HTR-8/SVneo (cell line): ENCODE measurements at places on chromosomes 13 and 19.
A peak's percentile ranks its signal among the peaks of the same experiment; 100 is the strongest.

- no peak for DNase-seq
Measured at GRCh38 chr13:33006638-33007037, 9.6 kb upstream of the KL start.

DNA sequence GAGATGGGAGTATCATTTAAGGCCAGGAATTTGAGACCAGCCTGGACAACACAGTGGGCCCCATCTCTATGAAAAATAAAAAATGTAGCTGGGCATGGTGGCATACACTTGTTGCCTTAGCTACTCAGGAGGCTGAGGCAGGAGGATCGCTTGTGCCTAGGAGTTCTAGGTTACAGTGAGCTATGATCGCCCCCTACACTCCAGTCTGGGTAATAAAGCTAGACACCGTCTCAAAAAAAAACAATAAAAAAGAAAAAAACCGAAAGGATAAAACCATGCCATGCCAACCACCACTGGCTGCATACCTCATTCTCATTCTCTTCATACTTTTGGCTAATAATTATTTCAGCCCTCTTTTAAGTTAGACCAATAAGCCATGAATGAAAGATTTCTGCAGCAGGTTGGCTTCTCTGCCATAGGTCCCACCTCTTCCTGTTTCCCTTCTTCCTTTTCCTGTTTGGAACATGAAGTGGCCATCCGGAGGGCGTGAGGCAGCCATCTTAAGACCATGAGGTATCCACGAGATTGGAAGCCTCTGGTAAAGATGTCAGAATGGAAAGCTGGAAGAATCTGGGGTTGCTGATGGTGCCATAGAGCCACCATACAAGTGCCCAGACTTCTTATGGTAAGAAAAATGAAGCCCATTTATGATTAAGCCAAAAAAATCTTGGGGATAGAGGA, 171.3 kb downstream of the CACNA1A start:
- DNase-seq, result no peak

DNA sequence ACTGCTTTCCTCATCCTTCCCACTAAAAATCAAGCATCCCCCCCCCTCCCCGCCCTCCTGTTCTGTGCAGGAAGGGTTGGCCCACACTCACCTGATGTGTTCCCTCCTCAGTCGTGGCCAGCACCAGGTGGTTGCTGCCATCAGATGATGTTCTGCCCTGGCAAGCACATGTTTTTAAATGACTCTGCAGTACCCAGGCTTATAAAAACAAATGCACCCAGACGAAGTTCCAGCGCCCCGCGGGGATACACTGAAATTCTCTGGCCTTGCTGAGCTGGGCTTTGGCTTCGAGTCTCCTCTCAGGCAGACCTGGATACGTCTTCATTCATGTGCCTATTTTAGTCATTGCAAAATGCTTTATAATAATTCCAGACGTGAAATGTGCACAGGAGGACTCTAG, 316.3 kb downstream of the DLEU7 start:
- no peak for DNase-seq

DNA sequence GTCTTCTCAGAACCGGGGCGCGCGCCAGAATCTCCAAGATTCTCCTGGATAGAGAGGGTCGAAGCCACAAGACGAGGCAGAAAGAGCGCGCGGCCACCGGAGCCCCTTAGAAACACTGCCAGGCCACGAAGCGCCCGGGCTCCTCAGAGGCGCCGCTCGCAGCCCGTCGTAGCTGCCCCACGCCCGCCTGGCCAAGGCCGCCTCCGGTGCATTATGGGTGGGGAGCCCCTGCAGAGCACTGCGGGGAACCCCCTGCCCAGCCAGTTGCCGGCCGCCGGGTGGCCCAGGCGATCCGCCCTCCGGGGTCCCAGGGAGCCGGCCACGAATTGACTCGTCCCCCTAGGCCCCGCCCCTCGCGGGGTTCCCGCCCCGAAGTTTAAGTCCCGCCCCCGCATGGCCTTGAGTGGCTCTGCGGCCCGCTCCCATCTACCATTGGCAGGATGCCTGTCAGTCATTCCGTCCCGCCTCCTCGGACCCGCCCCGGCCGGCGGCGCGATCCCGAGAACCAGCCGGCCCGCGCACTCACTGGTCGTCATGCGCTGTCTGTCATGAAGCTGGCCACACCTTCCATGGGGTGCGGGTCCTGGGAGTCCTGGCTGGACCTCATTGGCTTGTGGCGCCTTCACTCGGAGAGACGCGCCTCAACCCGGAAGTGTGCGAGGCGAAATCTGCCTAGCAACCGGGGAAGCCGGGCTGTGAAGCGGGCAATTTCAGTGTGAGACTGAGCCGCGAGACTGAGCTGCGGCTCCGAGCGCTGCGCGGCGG, 20.2 kb upstream of the GATAD2A start:
- DNase-seq, result peak; percentile 99

DNA sequence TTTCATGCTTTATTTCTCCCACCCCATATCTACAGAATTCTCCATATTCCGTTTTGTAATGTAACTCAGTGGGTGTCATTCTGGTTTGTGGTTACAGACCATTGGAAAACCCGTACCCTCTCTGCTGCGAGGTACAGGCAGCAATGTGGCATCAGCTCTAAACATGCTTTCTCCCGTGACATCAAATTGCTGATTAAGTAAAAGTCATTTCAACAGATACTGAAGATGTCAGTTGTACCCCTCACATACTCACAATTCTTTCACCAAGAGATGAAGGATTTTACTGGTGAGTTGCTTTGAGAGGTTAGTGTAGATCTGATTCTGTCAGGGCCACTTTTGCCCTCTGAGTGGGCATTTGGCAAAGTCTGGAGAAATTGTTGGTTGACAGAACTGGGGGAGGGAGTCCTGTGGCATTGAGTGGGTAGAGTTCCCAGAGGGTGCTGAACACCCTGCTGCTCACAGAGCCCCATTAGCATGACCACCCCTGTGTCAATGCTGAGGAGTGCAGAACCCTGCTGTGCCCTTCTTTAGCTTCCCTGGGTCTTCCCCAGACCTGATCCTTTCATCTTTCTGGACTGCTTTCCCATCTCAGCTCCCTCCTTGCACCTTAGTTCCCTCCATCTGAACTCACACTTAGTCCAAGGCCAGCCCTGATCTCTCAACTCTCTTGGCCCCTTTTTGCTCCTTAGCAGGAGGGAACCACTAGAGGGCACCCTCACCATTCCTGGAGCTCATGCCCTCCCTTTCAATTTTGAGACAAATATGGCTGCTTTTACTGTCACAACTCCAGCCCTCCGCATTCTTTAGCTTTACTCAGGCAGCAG, 39.9 kb upstream of the CEACAM8 start:
- peak; percentile 56 for DNase-seq

DNA sequence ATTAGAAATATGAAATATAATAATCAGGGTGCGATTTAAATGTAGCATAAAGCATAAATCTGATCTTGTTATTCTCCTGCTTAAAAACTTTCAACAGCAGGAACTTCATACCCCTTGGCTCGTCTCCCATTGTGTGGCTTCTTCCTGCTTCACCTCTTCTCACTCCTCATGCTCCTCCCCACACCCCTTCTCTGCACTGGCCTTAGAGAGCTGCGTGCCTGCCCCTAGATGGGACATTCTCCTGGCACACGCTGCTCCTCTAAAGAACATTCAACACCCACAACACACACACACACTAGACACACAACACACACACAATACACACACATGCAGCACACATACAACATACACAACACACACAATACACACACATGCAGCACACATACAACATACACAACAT, 104.6 kb upstream of the RAP2A start:
- no peak for DNase-seq

- peak; percentile 88 for DNase-seq
Measured at GRCh38 chr19:3606690-3607289, at the start of gene TBXA2R. TSS of gene TBXA2R (minus strand) at chr19:3606875. CDS start at chr19:3600634, 6,241 bp downstream.

DNA sequence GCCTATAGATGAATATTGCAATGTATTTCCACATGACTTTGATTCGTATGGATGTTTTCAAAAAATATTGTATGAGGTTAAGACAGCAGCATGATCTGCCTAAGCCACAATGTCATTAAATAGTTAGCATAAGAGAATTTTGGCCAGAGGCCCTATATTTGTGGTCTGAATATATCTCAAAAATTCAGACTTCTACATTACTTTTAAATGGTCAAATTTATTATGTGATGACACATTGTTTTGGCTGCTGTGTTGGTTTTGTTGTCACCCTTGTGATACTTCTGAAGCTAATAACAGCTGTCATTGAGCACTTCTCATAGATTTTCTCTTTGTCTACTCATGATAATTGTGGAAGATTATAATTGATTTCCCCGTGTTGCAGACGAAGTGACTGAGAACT, 288.2 kb downstream of the MYO16 start:
- DNase-seq, result no peak

GRCh38 chr19:41570639-41571112, 5.3 kb upstream of the CEACAM21 start:
- peak; percentile 75 for DNase-seq

GRCh38 chr19:4456476-4456842, 1.1 kb downstream of the UBXN6 start:
- no peak for DNase-seq

- DNase-seq, result no peak
Measured at GRCh38 chr13:52034616-52035226, 10.2 kb downstream of the UTP14C start.

GRCh38 chr19:38736413-38737280, 7.6 kb downstream of the CAPN12 start:
- DNase-seq, result peak; percentile 66

- DNase-seq, result peak; percentile 83
Measured at GRCh38 chr13:76991796-76992547, at the start of gene CLN5. TSS of gene CLN5 (plus strand) at chr13:76992081. CDS start at chr13:76992099, 18 bp downstream.

GRCh38 chr13:19981685-19982238, 23.2 kb downstream of the ZMYM2 start:
- no peak for DNase-seq

DNA sequence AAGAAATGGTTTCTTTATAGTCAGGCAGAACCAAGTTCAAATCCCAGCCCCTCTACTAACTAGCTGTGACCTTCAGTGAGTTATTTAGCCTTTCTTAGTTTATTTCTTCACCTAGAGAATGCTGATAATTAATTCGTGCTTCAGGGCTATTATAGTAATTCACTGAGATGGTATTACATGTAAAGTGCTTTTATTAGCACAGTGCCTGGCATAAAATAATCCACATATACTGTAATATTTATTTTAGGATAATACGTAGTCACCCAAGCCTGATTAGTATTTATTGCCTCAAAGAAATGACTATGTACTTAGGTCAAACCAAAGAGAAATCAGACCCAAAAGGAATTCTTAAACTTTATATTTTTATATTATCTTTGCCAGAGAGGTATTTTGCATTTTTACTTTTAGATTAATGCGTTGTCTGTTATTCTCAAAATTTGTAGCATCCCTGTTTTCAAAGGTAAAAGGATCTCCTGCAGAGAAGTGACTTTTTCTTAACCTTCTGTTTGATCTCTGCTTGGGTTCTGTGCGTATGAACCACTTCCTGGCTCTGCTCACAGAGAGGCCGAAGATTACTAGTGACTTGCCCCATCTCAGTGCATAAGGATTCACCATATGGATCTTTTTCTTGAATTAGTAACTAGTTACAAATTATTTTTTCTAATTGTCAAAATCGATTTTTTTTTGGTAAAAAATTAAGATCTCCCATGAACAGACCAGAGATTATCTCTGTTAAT, 19.7 kb downstream of the UBAC2 start:
- DNase-seq, result no peak

DNA sequence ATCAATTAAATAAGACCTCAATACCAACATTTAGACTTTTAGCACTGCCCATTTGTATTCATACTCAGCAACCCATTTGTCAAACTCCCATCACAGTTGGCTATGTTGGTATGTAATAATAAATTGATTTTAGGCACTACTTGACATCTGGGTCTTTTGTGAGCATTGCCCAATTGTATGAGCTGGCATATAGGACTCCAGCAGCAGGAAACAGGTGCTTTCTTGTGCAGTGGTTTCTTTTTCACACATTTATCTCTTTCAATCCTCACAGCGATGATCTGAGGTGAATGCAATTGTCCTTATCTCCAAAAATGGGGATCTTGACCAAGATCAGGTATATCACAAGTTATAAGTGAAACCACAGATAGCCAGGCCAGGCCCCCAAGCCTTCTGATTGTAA, 96.9 kb upstream of the OXGR1 start:
- no peak for DNase-seq

- DNase-seq, result no peak
Measured at GRCh38 chr19:46126086-46126580, 1.6 kb upstream of the IGFL3 start.

GRCh38 chr19:10255358-10255757, 3.3 kb downstream of the MRPL4 start:
- DNase-seq, result no peak

DNA sequence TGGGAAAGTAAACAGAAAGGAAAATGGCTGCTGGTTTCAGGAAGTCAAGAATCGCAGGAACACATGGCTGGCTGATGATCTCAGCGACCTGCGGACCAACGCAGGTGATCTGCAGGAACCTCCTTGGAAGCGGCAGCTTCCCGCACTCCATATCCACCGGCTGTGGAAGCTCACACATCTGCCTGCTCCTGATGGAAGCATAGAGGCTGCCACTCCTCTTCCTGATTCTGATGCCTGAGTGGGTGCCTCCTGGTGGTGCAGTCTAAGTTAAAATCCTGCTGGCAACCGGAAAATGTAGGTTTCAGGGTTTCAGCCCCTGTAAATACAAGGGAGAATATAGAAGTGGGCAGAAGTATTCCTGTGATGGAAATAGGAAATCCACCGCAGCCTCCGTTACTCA, 75.5 kb downstream of the TNFSF13B start:
- DNase-seq, result no peak

DNA sequence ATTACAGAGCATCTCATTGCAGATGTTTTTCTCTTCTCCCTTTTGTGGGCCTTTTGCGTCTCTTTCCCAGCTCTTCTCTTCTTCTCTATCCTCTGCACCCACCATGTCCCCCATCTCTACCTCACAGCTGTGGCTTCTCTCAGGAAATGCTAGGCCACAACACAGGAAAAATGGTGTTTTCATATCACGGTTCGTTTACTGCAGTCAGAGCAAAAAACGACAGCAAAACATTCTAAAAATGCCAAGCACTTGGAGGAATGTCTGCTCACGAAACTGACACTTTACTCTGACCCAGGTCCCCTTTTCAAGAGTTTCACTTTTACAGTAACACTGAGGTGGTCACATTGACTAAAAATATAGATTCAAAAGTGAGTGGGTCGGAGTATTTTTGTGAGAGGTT, 152.2 kb downstream of the DCT start:
- no peak for DNase-seq

DNA sequence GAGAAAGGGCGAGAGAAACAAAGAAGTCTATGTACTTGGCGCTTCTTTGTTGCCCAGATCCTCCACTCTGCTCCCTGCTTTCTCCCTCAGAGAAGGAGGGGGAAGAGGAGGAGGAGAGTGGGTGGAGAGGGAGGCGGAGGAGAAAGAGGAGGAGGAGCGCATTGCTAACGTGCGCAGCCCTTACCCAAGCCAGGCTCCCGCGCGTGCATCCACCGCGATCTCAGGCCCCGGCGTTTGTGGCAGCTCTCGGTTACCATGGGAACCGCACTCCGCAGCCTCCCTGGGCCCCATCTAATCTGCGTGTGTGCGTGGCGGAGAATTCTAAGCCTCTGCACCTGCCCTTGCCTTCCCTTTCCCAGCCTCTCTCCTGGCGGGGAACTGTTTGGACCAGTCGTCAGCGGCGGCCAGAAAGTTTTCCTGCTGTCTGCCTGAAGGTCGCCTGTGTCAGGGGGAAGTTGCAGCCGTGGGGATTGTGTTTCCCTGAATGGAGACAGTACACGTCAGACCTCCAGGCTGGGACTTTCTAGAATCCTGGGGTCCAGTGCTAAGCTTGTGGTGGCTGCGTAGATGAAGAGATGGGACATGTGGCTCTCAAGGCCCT, at the start of gene ERICH6B:
Gene ERICH6B (minus strand): TSS at position 239 of the 601 bp plus-strand sequence. CDS start 18,734 bp downstream, outside the sequence.
- DNase-seq, result no peak

GRCh38 chr19:34337739-34338138, 27.3 kb upstream of the GPI start:
- no peak for DNase-seq
